Osteoblast (primary cell): ENCODE measurements at places on chromosomes 1 and 21. TPM values are rescaled to one million over a fixed set of nuclear protein-coding genes. Genes with fewer than 3 reads are reported as not detected.

DNA sequence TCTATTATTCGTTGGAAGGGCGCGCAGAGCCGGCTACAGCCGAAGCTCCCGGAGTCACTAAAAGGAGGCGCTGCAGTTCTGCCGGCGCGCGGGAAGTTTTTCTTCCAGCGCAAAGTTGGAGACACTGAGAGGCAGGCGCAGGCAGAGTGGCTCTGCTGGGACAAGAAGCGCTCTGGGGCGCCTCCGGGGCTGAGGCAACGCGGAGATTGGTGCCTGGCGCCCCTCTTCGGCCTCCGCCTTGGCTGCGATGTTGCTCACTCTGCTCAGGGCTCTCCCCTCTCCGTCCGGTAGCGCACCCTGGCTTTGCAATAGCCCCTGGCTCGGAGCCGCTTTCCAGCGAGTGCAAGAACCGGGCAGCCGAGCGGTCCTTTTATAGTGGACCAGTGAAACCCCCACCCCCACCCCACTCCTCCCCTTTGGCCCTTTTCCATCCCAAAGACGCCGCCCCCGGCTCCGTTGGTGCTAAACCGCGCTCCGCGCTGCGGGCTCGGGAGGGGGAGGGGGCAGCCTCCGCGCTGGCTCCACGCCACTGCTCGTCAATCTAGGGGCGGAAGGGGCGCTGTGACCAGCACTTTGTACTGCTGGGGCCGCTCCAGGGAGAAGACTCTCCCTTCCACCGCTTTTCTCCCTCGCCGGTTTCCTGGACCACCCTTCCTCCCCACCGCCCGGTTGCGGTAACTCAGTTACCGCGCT, at the start of gene ADAMTS1:
Gene ADAMTS1 (minus strand): TSS at position 344 of the 693 bp plus-strand sequence. CDS start 455 bp downstream, outside the sequence.
- peak; percentile 93 for DNase-seq

DNA sequence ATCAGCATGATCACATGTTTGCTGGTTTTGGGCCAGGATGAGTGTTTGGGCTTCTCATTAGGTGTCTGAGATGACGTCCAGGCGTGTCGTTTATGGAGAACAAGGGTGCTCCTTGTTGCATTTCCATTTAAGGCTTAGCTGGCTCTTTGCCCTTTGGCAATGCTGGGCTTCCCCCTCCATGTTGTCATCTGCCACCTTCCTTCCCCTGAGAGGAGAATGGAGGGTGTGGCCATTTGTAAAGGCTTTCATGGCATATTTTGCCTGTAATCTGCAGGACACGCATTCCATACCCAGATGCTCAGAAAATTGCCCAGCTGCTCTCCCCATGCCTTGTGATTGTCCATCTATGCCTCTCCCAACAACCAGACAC, 27.7 kb downstream of the PKP1 start:
- peak; percentile 83 for DNase-seq

DNA sequence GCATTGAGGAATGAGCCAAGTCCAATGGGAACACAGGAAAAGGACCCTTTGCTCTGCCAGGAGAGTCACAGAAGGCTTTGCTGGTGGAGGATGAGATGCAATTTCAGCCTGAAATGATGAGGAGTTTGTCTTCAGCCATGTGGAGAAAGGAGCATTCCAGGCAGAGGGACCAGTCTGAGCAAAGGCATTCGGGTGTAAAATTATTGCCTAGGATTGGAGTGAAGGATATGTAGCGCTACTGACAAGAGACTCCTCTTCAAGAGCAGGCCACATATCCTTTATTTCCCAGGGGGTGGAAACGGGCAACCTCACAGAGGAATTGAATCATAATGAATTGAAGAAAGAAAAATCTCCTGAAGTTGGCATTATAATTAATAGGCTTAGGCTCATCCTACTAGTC, 1.1 kb upstream of the CSF1 start:
- DNase-seq: no peak

CNR2 gene
- not detected in 2 replicates for total RNA-seq

- DNase-seq: no peak
These were observed 1054.7 kb upstream of the TMPRSS15 start for GRCh38 chr21:19458295-19458694.

LIPI gene
- total RNA-seq: not detected in 2 replicates

CHD1L gene
- 25.6 and 27.5 TPM in 2 replicates for total RNA-seq
